ENCODE measurements at places on chromosomes 4 and X.

DNA sequence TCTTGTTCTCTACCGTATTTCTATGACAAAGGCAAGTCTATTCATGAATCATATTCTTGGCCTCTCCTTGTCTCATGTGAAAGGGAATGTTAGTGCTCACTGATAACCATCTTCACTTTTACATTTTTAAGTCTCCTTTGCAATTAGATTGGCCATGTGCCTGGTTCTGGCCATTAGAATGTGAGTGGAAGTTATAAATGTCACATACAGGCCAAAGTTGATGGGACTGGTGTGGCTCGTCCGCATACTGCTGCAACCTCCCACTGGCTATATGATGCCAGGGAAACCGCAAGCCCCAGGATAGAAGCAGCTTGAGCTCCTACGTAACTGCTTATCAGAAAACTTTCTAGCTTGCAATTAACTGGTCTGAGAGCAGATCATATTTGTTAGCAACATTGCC, 86.1 kb downstream of the MAGEC1 start:
- DNase-seq = no peak

GRCh38 chrX:40132751-40133150, 35.0 kb upstream of the BCOR start:
- no peak for DNase-seq

GRCh38 chr4:139438141-139438540, 15.8 kb upstream of the RAB33B start:
- no peak for DNase-seq

GRCh38 chrX:78673246-78673645, 14.1 kb upstream of the RTL3 start:
- DNase-seq = no peak

- DNase-seq = no peak
Observed at GRCh38 chr4:153420361-153420760, 45.8 kb upstream of the TMEM131L start.

DNA sequence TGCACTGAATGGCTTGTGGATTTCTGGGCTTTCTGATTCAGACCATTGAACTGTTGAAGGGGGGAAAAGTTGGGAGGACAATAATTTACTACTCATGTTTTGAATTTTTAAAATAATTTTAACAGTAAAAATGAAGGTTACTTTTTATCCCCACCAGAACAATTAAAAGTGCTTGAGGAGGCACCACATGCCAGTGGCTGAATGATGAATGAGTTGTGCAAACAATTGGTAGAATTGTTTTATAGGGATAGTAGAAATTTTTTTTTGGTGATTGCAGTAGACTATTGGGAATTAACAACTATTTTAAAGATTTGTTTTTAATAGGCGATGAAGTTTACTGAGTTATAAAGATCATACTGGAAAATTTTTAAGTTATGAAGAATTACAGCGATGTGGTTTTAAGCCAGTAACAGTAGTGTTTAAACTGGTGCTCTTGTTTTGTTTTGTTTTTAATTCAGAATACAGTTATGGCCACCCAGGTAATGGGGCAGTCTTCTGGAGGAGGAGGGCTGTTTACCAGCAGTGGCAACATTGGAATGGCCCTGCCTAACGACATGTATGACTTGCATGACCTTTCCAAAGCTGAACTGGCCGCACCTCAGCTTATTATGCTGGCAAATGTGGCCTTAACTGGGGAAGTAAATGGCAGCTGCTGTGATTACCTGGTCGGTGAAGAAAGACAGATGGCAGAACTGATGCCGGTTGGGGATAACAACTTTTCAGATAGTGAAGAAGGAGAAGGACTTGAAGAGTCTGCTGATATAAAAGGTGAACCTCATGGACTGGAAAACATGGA, 2.7 kb downstream of the REST start:
- DNase-seq = no peak
